SJSA1 (cell line): ENCODE measurements at places on chromosomes 3 and 15.
A peak's percentile ranks its signal among the peaks of the same experiment; 100 is the strongest.

- no peak for DNase-seq
These were observed 65.3 kb downstream of the SH3GL3 start for GRCh38 chr15:83512459-83512858.

DNA sequence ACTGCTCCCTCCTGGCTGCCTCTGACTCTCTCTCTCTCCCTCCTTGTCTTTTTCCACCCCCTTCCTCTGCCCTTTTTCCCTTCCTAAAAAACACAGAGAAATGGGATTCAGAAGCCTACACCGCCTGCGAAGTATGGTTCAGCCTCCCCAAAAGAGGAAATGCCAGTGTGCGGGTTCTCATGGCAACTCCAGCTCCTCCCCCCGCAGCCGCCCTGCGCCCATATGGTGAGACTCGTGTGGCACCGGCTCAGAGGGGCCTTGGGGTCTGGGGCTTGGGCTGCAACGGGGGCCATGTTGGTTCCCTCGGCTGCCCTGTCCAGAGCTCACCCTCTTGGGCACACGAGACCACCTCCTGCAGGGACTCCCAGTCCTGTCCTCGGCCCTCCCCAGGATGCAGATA, 23.6 kb upstream of the LINGO1 start:
- DNase-seq, result no peak

GRCh38 chr3:28940530-28940929, 340.3 kb upstream of the RBMS3 start:
- peak; percentile 69 for DNase-seq

GRCh38 chr15:70528270-70528706, 235.1 kb downstream of the UACA start:
- DNase-seq, result no peak

- DNase-seq, result no peak
These were observed 157.9 kb downstream of the FOXP1 start for GRCh38 chr3:71425491-71426071.
